ENCODE measurements at places on chromosomes 3 and 15.

DNA sequence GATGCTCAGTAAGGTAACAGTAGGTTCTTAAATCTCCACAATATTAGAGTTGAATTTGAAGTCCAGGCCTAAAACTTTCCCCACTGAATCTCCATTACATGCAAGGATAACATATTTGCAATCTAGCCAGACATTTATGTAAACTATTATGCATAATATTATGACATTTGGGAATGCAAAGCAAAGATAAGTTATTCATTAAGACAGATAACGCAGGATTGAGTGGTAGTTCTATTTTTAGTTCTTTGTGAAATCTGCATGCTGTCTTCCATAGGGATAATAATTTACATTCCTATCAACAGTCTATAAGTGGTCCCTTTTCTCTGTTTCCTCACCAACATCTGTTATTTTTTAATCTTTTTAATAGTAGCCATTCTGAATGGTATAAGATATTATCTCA, 333.5 kb downstream of the AGBL1 start:
- DNase-seq = no peak
- no peaks in the 10 kb centered on the region for H3K36me3 ChIP-seq
- H3K4me3 ChIP-seq = no peak overlapping the region
- H3K27ac ChIP-seq = no peak overlapping the region
- H3K4me1 ChIP-seq = no peaks in the 10 kb centered on the region

DNA sequence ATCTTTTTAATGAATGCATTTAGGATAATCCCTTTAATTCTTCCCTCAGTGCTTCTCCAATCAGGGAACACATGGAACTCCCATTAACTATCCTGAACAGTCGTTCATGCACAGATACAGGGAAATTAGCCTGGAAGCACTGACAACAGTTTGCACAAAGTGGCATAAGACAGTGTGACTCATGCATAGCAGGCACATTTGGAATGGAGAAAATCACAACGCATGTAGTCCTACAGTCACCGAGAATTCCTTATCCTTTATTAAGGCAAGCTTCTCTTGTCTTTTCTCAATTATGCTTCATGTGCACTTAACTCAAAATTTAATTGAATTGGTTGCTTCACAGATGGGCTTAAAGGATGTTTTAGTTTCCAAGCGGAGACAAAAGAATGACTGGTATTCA, 155.0 kb upstream of the CRBN start:
- no peak overlapping the region for H3K4me3 ChIP-seq
- DNase-seq = no peak
- H3K36me3 ChIP-seq = no peaks in the 10 kb centered on the region
- H3K4me1 ChIP-seq = no peaks in the 10 kb centered on the region
- H3K27ac ChIP-seq = no peak overlapping the region
- H3K27me3 ChIP-seq = no peaks in the 10 kb centered on the region

GRCh38 chr3:190288836-190289235, 33.4 kb downstream of the CLDN1 start:
- no peak overlapping the region for H3K4me3 ChIP-seq
- no peak overlapping the region for H3K27ac ChIP-seq
- peaks cover 13% of the 10 kb centered on the region for H3K36me3 ChIP-seq
- H3K27me3 ChIP-seq = no peaks in the 10 kb centered on the region

DNA sequence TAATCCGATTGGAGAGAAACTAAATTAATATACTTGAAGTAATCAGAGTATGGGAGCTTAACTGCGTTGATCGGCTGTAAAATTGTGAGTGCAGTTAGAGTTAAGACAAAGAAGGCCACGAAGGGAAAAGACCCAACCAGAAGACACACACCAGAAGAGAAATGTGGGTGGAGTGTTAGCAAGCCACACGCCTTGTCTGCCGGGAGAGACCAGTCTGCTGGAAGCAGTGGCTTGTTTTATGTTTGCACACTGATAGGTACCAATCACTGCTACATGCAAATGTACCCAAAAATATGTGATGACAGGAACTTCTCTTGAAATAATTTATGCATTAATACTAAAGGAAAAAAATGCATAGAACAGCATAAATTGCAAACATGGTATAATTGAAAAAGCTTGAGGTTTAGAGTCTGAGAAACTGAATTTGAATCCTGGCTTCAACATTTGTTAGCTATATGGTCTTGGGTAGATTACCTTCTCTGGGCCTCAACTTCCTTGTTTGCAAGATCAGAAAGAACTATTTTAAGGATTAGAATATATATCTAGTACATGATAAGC, 23.1 kb downstream of the EEFSEC start:
- H3K4me3 ChIP-seq = no peak overlapping the region
- no peak overlapping the region for H3K27ac ChIP-seq
- no peaks in the 10 kb centered on the region for H3K27me3 ChIP-seq
- peaks cover 12% of the 10 kb centered on the region for H3K4me1 ChIP-seq
- H3K36me3 ChIP-seq = no peaks in the 10 kb centered on the region
- no peak for DNase-seq

GRCh38 chr3:196280689-196281440, 6.7 kb downstream of the PCYT1A start:
- H3K27me3 ChIP-seq = no peaks in the 10 kb centered on the region
- no peak for DNase-seq
- peaks cover 13% of the 10 kb centered on the region for H3K36me3 ChIP-seq
- peaks cover 55% of the 10 kb centered on the region for H3K4me1 ChIP-seq
- H3K27ac ChIP-seq = no peak overlapping the region
- H3K4me3 ChIP-seq = no peak overlapping the region

GRCh38 chr3:156525808-156526207, 29.1 kb downstream of the SSR3 start:
- H3K4me3 ChIP-seq = no peak overlapping the region
- H3K4me1 ChIP-seq = no peaks in the 10 kb centered on the region
- no peak for DNase-seq

DNA sequence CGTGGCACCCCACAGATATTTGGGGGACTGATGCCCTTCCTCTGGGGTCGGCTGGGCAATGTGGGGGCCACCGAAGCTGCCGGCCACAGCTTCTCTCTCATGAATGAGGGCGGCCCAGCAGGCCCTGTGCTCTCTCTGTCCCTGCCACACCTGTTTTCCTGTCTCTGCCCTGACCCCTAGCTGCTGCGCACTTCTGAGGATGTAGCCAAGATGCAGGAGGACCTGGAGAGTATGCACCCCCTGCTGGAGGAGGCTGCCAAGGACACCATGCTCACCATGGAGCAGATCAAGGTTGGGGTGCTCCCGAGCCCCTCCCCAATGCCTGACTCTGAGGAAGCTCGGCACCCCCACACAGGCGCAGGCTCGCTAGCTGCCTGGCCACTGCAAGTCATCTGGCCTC, 59.7 kb downstream of the SEMA3G start:
- H3K27ac ChIP-seq = no peak overlapping the region
- no peaks in the 10 kb centered on the region for H3K36me3 ChIP-seq
- no peaks in the 10 kb centered on the region for H3K4me1 ChIP-seq
- DNase-seq = peak; percentile 43
- H3K4me3 ChIP-seq = no peak overlapping the region

GRCh38 chr3:14322001-14322400, 80.4 kb upstream of the SLC6A6 start:
- H3K27ac ChIP-seq = no peak overlapping the region
- peaks cover 11% of the 10 kb centered on the region for H3K27me3 ChIP-seq
- peaks cover 49% of the 10 kb centered on the region for H3K4me1 ChIP-seq
- H3K36me3 ChIP-seq = peaks cover 8% of the 10 kb centered on the region

- H3K4me3 ChIP-seq = no peak overlapping the region
- no peak for DNase-seq
- peaks cover 14% of the 10 kb centered on the region for H3K27me3 ChIP-seq
- H3K4me1 ChIP-seq = peaks cover 20% of the 10 kb centered on the region
- H3K27ac ChIP-seq = peak overlapping the region; percentile 10
Measured at GRCh38 chr3:186476044-186476468, 68.1 kb downstream of the CRYGS start.

GRCh38 chr3:43244694-43245093, 41.6 kb upstream of the SNRK start:
- peaks cover 37% of the 10 kb centered on the region for H3K27me3 ChIP-seq
- H3K27ac ChIP-seq = no peak overlapping the region

DNA sequence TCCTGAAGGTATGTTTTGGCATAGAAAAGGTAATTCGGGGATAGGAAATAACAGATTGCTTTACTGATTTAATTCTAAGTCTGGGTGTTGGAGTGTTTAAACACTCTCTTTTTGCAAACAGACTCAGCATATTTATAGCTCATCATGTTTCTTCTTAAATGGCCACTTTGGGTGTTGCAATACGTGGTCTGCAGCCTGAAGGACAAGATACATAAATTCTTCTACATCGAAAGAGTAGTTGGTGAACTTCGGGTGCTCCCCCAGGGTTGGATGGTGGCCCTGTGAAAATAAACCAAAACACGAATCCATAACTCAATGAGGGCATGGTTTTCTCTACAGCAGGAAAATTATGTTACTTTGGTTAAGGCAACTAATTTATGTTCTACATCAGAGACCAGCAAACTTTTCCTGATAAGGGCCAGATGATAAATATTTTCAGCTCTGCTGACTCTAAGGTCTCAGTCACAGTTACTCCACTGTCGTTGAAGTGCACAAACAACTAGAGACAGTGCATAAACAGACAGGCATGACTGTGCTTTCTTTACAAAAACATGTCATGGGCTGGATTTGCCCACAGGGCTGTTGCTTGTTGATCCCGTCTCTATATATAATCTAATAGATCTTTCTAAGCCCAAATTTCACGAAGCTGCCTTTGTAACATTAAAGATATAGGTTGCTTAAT, 35.9 kb downstream of the EOGT start:
- H3K4me3 ChIP-seq = no peak overlapping the region
- no peak overlapping the region for H3K27ac ChIP-seq
- no peaks in the 10 kb centered on the region for H3K27me3 ChIP-seq
- DNase-seq = no peak
- H3K36me3 ChIP-seq = peaks cover 17% of the 10 kb centered on the region
- H3K4me1 ChIP-seq = no peaks in the 10 kb centered on the region

GRCh38 chr3:133851931-133852330, 43.8 kb downstream of the RAB6B start:
- H3K27me3 ChIP-seq = peaks cover 10% of the 10 kb centered on the region
- H3K4me3 ChIP-seq = no peak overlapping the region
- DNase-seq = no peak
- H3K36me3 ChIP-seq = no peaks in the 10 kb centered on the region
- H3K4me1 ChIP-seq = peaks cover 15% of the 10 kb centered on the region

GRCh38 chr3:133038089-133038730, at the start of gene TMEM108:
TMEM108 (plus strand) TSS chr3:133038391.
- no peak within 1 kb of the TSS for H3K27ac ChIP-seq
- no peak within 1 kb of the TSS for H3K4me3 ChIP-seq
- peaks cover 35% of the 10 kb centered on the region for H3K27me3 ChIP-seq
- no peak for DNase-seq
- H3K4me1 ChIP-seq = no peaks in the 10 kb centered on the region

- peak; percentile 51 for DNase-seq
- H3K36me3 ChIP-seq = peaks cover 35% of the 10 kb centered on the region
- peaks cover 61% of the 10 kb centered on the region for H3K4me1 ChIP-seq
Measured at GRCh38 chr3:156750191-156750873, 75.8 kb upstream of the LEKR1 start.

- H3K27me3 ChIP-seq = no peaks in the 10 kb centered on the region
- H3K4me3 ChIP-seq = no peak overlapping the region
- peaks cover 8% of the 10 kb centered on the region for H3K4me1 ChIP-seq
Measured at GRCh38 chr3:122694966-122695365, 14.3 kb downstream of the PARP14 start.

GRCh38 chr15:73941044-73941443, 14.8 kb downstream of the LOXL1 start:
- peaks cover 24% of the 10 kb centered on the region for H3K36me3 ChIP-seq
- peak; percentile 83 for DNase-seq

DNA sequence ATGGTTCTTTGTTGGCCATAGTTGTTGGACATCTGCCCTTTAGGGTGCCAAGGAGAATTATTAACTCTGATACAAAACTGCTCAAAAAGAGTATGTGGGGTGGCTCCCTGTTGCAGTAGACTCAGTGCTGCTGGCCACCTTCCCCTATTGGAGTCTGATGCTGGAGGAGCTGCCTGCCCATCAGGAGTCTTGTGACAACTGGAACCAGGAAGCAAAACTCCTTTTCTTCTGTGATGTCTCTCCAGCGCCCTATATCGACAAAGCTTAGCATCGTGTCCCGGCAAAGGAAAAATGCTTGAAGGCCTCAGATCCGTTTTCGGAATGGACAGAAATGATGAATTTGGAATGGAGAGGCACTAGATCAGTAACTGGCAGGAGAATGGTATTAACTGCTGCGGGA, 23.5 kb downstream of the PAK2 start:
- H3K36me3 ChIP-seq = peaks cover 22% of the 10 kb centered on the region
- no peak overlapping the region for H3K27ac ChIP-seq
- no peak for DNase-seq
- no peaks in the 10 kb centered on the region for H3K27me3 ChIP-seq
- peaks cover 3% of the 10 kb centered on the region for H3K4me1 ChIP-seq

GRCh38 chr3:184539801-184540435, 21.7 kb upstream of the EPHB3 start:
- 0 out of 2 replicates have a peak, but pooled peaks cover 6% of the 10 kb centered on the region for H3K4me1 ChIP-seq
- H3K27me3 ChIP-seq = peaks cover 67% of the 10 kb centered on the region
- H3K36me3 ChIP-seq = no peaks in the 10 kb centered on the region
- H3K4me3 ChIP-seq = no peak overlapping the region
- H3K27ac ChIP-seq = no peak overlapping the region
- DNase-seq = no peak

- no peaks in the 10 kb centered on the region for H3K27me3 ChIP-seq
- no peaks in the 10 kb centered on the region for H3K36me3 ChIP-seq
- H3K4me3 ChIP-seq = no peak overlapping the region
- DNase-seq = no peak
- no peaks in the 10 kb centered on the region for H3K4me1 ChIP-seq
Measured at GRCh38 chr15:53716909-53717876, 42.3 kb downstream of the WDR72 start.

DNA sequence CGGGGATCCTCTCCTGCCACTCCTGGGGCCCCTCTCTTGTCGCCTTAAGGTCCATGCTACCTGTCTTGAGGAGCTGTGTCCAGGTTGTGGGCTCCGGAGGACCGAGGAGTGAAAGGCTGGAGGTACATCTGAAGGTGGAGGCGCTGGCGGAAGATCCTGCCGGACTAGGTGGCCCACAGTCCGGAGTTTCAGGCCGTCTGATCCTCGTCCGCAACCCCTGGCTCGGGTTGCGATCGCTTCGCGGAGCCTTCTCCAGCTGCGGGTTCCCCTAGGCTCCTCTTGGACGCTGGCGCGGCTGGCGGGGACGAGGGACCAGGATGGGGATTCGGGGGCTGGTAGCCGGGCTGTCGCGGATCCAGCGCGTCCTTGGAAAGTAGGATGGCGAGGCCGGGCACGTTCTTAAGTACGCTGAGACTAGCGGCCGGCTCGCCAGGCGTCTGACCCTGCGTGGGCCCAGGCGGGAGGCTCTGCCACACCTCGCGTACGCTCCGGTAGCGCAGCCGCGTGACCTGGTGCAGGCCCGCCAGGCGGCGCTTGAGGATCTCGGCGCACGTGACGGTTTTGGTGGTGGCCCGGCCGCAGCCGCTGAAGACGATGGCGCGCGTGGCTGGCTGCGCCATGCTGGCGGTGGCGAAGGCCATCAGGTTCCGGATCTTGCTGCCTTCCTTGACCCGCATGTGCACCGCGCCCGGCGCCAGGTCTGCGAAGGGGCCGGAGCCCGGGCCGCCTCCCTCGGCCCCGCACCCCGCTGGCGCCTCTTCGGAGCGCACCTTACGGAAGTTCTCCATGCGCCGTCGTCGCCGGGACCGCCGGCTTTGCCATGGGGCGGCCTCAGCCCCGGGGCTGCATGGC, 550 bp downstream of the RPP25 start:
- no peak overlapping the region for H3K27ac ChIP-seq
- H3K27me3 ChIP-seq = peaks cover 14% of the 10 kb centered on the region
- no peak overlapping the region for H3K4me3 ChIP-seq
- DNase-seq = no peak
- H3K4me1 ChIP-seq = peaks cover 37% of the 10 kb centered on the region
- H3K36me3 ChIP-seq = no peaks in the 10 kb centered on the region
